Anterior cingulate cortex (tissue), 58 donors: ENCODE measurements at places on chromosomes 4 and X.
A peak's percentile ranks its signal among the peaks of the same experiment; 100 is the strongest.

DNA sequence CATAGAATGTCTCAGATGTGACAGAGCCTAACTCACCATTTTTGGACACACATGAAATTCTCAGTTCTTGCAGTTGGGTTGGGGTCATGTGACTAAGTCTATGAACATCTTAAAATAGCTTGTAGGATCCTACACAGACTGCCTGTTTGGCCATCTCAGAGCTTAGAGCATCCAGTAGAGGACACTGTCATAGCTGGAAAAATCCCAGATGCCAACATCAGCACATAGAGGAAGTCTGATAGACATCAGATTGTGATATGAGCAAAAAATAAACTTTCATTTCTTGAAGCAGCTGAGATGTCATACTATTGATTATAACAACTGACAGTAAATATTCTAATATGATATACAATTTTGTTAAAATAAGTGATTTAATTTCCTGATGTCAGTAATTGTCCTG is 207.1 kb downstream of the TRAM1L1 start:
- DNase-seq = no peak

DNA sequence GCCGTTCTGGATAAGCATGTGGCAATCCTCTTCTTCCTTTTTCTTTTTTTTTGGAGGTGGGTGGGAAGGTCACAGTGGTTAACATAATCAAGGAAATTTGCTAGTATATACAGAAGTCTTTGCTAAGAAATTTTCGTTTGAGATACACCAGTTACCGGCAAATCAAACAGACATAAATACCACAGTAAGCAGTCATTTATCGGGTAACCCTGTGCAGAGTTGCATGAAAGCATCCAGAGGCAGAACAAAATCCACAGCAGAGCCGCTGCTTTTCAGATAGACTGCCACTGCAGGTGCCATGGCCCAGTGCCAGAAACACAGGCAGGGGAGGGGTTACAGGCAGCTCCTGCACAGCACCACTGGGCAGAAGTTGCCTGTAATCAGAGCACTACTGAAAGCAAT is 179.1 kb upstream of the MAB21L2 start:
- DNase-seq = peak; percentile 4

DNA sequence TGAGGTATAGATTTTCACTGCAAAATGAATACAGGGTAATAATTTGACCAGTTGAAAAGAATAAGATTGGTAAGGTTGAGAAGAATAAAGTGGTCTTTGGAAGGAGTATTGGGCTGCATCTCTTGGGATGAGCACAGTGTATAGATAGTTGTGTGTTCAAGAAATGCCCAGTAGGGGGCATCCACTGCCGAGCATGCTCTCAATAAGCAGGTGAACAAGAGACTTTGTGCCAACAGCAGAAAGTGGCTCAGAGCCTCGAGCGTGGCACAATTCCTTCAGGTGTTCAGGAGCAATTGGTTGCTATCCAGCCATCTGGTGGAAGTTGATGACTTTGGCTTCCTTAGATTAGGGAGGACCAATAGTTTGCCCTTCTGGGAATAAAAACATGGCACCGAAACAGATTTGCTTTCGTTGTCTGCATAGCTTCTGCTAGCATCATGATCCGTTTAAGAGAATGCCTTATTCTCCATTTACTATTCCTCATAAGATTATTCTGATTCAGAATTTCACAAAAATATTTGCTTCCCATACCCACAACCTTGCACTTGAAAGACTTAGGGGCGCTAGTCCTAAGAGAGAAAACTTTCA is 258.1 kb upstream of the NEIL3 start:
- DNase-seq = no peak

GRCh38 chrX:141467442-141467841 is 117.1 kb downstream of the SPANXA1 start:
- no peak for DNase-seq

GRCh38 chrX:113274791-113275190 is 434.2 kb upstream of the AMOT start:
- no peak for DNase-seq

DNA sequence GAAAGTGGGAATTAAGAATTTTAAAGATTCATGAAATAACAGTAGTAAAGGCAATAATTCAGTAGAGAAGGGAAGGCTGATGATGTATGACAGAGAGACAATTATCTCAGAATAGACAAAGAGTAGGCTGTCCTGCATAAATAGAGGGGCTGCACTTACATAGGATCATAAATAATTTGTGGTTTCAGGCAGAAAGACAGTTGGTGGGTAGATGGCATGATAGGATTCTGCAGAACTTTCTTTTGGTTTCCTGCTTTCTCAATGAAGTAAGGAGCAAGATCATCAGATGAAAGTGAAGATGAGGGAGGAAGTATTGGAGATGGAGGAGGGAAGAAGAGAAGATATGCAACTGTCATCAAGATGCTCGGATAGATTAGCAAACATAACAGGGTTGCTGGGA is 604.9 kb upstream of the ZFP42 start:
- DNase-seq = no peak

GRCh38 chr4:78673337-78673736 is 102.8 kb upstream of the BMP2K start:
- no peak for DNase-seq

GRCh38 chr4:56637791-56638190 is 43.3 kb downstream of the HOPX start:
- no peak for DNase-seq

DNA sequence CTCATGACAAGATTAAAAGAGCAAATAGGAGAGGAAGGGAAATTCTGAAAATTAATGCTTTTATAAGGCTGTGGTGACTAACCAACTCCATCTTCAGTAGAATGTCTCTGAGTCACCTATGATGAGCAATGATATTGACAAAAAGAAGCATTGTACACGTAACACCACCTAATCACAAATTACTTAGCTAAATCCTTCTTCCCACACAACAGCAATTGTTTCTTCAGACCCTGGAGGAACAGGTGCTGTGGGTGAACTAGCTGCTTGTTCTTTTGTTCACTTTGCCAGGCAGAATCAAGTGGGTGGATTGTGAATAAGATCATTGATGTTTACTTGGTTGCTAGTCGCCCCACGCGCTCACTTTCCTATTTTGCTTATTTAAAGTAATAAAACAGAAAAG is 315.5 kb downstream of the CAMK2D start:
- DNase-seq = no peak

DNA sequence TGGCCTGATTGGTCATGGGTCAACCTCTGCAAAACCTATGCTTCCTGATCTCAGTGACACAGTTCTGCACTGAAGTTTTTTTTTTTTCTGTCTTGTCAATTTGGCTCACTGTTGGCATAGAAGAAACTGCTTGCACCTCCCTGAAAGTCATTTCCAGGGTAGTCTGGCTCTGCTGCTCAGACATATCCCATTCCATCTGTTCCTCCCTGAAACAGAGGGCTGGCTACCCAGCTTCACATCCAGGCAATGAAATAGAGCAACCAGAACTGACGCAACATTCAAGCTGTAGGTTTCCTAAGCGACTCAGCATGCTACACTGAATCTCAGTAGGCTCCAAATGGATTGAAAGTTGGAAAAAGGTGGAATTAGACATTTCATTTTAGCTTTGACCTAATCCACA is 176.8 kb upstream of the MBNL3 start:
- DNase-seq = no peak

DNA sequence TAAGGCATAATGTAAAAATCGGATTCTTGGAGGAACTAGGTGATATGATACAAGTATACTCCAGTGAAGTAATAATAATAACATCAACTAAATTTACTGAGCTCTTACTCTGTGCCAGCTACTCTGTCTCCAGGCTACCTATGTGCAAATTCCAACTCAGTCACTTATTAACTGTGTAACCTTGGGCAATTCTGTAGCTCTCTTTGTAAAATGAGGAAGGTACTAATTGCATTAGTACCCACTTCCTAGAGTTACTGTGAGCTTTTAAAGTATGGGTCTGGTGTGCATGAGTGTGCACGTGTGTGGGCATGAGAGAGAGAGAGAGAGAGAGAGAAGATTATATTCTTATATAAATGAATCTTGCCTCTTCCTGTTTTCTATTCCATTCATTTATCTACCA is 169.9 kb downstream of the KCNIP4 start:
- DNase-seq = no peak

DNA sequence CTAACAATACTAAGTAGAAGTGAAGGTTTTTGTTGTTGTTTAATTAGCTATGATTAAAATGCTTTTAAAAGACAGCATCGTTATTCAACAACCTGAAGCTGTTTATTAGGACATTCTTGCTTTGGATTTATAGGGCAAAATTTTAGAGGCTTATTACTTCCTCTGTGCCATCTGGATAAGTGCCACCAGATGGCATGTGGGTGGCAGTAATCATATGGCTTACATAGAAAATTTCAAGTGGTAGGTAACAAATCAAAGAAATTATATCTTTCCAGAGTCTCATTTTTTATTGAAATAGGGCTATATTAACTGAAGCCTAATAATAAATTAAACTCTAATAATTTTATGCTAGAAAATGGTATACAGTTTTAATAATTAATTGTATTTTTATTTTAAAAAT is 83.3 kb upstream of the HTR2C start:
- DNase-seq = no peak

DNA sequence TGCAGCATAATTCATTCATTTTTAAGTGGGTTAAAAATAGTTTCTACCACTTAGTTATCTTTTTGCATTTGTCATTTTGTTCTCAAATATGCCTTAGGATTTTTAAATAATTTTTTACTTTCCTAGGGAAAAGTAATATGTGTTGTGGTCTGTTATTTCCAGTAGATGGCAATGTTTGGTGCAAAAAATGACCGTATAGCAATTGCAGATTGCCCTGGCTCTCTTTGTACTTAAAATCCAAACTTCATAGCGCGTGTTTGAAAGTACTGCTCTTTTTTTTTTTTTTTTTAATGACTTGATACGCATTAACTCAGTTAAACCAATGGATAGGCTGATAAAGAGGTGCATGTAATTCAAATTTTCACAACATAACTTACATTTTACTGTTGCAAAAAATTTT is 74.4 kb upstream of the RBMX start:
- DNase-seq = no peak

DNA sequence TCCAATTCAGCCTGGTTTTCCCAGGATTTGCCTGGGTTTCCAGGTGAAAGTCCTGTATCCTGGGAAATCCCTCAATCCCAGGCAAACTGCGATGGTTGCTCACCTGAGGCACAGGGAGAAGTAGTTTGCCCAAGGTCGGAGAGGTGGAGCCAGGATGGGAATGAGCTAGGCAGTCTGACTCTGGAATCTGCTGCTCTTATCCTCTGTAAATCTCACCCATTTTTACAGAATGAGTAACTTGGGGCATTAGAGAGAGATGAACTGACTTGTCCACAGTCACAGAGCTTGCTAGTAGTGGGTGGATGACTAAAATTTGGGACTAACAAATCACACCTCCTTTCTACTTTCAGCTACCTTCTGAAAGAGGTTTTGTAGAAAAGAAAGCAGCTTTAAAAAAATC is 9.8 kb upstream of the ARX start:
- DNase-seq = no peak

- no peak for DNase-seq
These were observed 25.6 kb upstream of the ATXN3L start for GRCh38 chrX:13345438-13345837.

DNA sequence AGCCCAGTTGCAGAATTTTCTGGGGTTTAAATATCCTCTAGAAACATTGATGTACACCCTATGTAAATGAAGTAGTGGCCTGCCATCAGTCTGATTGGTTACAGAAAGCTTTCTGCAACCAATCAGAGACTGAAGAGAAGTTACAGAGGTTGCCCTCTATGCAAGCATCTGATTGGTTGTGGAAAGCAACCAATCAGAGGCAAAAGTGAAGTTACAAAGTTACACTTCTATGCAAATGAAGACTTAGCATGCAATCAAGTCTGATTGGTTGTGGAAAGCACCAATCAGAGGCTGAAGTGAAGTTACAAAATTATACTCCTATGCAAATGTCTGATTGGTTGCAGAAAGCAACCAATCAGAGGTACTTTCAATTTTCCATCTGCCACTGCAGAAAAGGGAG is 51.9 kb upstream of the USP9X start:
- no peak for DNase-seq

DNA sequence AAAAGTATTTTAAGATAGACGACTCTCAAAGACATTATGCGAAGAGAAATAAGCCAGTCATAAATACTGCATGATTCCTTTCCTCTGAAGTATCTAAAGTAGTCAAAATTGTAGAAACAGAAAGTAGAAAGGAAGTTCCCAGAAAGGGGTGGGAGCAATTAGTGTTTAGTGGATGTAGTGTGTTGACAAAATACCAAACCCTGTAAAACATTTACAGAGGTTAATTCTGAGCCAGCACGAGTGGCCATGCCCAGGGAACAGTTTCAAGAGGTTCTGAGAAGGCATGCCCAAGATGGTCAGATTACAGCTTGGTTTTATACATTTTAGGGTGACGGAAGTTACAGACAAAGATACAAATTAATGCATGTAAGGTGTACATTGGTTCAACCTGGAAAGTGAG is 34.4 kb upstream of the SLC25A4 start:
- no peak for DNase-seq

DNA sequence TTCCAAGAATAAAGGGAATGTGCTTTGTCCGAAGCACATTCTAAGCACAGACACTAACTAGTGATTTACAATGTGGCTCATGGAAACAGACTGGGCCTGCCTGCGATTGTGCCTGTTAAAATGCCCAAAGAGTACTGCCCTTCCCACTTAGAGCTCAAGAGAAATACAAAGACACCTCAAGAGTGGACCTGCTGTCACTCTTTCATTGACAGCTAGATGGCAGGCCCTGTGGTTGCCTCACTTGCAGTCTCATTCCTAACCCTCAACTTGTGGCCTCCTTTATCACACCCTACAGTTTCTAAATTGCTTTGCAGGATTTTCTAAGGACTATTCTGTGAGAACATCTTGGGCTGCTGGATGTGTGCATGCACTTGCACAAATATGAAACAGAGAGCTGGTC is 331.0 kb upstream of the EMCN start:
- DNase-seq = no peak

DNA sequence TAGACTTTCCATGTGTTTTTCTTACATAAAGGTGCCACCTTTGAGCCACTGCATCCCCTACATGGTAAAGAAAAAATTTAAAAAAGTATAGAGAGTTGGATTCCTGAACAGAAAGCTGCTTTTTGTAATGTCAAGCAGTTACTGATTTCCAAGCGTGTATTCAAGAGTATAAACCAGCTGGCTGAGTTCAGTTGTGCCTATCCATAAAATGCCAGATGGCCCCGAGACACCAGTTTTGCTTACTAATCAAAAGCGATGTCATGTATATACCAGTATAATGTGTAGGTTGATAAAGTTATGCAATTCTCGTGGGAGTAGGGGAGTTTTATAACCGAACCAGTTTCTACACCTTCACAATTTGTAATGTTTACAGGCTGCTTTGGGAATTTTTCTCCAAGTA is 26.2 kb upstream of the PNPLA4 start:
- no peak for DNase-seq

GRCh38 chrX:129654652-129655546 is at the start of gene APLN:
Gene APLN, minus strand, starts transcription at chrX:129654956. Its CDS starts 326 bp downstream, at chrX:129654630.
- peak; percentile 7 for DNase-seq
